ENCODE measurements at places on chromosomes 12 and 14.

DNA sequence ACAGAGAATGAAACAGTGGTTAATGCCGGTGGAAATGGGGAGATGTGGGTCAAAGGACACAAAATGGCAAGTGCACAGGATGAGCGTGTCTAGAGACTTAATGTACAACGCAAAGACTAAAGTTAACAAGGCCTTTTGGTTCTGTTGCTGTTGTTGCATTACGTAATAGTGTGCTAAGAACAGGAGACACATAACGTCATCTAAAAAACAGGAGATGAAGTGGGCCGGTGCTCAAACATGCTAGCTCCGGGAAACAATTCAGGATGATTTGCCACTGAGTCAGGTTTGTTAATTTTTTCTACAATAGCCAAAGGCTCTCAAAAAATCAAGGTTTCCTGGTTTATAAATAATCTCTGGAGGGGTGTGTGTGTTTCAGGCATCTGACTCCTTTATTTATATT lies 55.5 kb downstream of the ETV6 start:
- DNase-seq = no peak

- DNase-seq = no peak
Measured at GRCh38 chr12:109617491-109617890, 43.9 kb downstream of the MVK start.

- DNase-seq = no peak
Measured at GRCh38 chr12:98660521-98660920, 15.4 kb downstream of the APAF1 start.

- DNase-seq = no peak
Measured at GRCh38 chr12:27277846-27278260, 33.8 kb downstream of the STK38L start.

GRCh38 chr12:46214668-46215436 lies 54.0 kb downstream of the SLC38A1 start:
- DNase-seq = no peak

DNA sequence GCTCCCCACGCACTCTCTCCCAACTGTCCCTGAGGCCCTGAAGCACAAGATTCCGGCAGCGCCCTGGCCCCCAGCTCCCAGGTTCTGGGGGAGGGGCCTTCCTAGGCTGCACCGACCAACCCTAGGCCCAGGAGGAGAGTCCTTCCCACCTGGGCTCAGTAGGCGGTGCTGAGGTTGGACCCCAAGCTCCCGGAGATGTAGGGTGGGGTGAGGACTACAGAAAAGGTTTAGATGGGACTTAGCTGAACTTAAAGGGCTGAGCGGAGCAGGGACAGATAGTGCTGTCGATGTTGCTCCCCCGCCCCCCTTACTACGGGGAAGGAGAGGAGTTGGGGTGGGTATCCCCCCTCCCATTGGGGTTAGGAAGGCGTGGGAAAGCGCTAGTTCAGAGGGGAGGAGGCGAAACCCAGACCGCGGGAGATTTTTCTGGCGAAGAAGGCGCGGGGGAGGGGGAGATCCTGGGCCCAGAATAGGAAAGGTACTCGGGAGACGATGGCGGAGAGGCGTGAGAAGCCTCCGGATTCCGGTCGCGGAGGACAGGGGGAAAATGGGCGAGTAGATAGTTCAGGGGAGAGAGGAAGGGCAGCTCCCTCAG lies 4.2 kb upstream of the BAZ2A start:
- DNase-seq = no peak

All from bone marrow (tissue), 2 donors.